ENCODE measurements at places on chromosomes 12 and 14.
A peak's percentile ranks its signal among the peaks of the same experiment; 100 is the strongest.

DNA sequence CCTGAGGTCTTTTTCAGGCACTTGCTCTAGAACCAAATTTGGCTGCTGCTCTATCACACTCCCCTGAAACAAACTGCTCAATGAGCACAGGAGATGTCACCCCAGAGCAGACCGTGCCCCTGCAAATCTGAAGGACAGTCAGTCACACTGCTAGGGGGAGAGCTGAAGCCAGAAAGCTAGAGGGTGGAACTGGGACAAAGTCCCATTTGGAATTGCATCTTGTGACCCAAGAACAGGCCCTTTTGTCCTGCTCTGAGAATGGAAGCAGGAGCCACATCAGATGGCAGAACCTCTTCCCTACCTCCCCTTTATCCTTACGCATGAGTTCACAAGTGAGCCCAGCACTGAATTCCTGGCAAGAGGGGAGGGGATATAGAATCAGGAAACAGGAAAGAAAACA, 64.7 kb downstream of the MAP3K9 start:
- no peak for DNase-seq

DNA sequence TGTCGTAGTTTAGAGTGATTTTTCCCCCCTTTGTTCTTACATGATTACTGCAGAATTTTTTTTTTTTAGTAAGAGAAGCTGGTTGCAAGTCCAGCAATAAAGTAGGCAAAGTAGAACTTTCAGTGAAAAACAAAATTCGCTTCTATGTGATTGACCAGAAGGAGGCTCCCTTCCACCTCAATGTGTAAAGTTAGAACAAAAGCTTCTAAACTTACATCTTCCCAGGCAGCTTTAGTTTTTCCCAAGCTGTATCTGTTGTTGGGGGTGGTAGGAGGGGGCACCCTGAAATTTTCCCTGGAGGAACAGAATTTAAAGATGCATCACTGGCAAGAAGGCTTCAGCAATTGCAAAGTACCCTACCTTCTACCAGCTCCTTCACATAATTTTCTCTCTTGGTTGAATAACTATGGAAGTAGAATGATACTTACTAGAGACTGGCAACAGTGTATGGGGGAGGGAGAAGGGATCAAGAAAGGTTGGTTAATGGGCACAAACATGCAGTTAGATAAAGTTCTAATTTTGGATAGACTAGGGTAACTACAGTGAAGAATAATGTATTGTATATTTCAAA, 87.3 kb upstream of the E2F7 start:
- peak; percentile 47 for DNase-seq

- no peak for DNase-seq
Observed at GRCh38 chr14:78705989-78706388, 535.8 kb downstream of the NRXN3 start.

DNA sequence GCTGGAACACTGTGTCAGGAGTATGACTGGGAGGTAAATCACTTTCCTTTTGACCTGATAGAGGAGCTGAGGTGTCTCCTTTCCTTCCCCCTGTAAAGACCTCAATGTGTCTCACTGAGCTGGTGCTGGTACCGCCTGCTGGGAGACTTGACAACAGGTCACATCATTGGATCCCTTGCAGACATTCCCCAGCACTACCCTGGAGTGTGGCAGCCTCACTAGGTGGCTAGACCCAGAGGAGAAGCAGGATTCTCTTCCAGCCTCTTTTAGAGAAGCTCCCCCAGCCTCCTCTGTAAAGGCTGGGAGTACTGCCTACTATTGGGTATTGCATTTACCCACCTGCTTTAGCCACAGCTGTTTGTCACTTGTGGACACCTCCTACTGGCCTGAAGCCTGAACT, 223.9 kb downstream of the ADGRD1 start:
- no peak for DNase-seq

DNA sequence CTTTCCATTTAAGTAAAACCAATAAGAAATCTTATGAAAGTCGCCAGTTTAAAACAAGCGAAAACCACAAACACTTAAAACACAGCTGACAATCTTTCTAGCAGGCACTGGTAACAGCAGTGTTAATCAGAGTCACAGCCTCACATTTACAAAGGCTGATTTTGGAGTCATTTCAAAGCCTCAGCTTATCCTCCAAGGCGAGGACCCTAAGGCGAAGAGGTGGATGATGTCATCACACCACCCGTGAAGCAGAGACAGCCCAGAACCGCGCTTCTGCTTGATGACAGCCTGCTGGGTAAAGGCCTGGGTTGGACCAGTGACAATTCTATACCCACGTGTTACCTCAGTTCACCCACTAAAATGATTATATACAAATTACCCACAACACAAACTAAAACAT, 10.1 kb downstream of the GOLGA3 start:
- no peak for DNase-seq

DNA sequence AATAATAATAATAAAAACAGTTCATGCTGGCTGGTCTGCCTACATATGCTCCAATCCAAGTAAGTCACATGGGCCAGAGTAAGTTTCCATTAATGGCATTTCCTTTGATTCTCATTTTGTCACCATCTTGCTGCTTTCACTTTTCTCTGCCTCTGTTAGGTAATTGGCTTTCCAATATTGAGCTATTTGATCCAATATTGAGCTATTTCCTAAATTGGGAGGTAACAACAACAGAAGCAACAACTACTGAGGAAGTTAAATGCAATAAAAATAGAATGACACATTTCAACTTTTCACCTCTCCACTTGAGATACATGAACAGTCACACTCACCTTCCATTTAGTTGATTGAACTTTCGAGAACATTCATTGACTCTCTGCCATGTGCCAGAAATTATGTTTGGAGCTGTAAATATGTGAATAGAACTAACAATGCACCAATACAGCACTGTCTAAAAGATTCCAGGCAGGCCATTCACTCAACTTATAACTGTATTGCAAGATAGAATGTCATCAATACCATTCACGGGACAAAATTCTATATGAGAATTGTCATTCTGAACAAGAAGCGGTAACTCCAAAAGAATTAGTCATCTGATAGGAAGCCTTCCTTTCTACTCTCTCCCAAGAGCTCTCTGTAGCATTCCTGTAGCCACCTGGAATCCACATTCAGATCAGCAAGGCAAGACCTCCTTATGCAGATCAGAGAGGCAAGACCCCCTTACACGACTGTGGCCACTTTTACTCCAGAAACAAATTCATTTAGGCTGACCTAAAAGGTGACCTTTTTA, 136.4 kb downstream of the PHLDA1 start:
- no peak for DNase-seq

DNA sequence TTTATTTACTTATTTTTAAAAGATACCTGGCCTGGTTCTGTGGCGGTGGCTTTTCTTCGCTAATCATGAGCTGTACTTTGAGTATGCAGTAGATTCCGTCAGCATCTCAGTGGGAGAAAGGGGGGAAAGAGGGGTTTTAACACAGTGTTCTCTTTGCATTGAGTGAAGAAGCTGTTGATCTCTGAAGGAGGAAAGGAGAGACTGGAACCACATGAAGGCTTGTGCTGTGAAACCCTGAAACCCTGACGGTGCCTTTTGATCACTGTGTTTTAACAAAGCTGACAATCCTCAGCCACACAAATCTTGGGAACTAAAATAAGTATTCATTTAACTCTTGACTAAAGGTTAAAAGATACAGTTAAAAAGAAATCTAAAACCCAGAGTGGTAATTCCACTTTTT, 250.1 kb downstream of the FBXL14 start:
- no peak for DNase-seq

DNA sequence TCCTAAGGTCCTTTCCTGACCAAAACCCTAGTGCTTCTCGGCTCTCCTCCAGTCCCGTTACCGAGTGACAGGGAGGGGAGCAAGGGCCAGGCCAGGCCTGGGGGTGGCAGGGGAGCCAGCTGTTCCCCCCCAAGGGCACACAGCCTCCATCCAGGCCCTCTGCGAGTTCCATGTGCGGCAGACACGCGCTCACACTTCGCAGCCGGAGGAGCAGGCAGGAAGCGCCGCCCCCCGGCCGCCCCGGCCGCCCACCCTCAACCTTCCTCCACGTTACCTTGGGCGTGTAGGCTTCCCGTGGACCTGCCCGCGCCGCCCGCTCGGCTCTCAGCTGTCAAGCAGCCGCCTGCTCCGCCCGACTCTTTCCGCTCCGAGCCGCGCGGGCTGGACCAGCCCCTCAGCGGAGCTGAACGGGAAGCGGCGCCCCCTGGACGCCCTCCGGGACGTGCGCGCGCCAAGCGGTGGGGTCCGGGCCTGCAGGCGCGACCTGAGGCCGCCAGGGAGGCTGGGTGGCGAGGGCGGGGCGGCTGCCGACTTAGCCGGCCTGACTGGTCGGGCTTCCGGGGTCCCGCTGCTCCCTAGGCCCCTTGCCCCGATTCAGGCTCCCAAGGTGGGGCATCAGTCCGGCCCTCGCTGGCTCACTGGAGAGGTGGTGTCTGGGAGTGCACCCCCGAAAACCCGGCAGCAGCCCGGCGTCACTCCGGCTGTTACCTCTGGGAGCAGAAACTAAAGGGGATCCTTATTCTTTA, at the start of gene CRACR2A:
TSS of gene CRACR2A (minus strand) at position 369 of the 746 bp plus-strand sequence. CDS start 56,110 bp downstream, outside the sequence.
- peak; percentile 59 for DNase-seq

GRCh38 chr14:65228956-65229747, 126.8 kb upstream of the MAX start:
- DNase-seq: no peak

GRCh38 chr14:68976160-68977067, 2.7 kb downstream of the ACTN1 start:
- no peak for DNase-seq

DNA sequence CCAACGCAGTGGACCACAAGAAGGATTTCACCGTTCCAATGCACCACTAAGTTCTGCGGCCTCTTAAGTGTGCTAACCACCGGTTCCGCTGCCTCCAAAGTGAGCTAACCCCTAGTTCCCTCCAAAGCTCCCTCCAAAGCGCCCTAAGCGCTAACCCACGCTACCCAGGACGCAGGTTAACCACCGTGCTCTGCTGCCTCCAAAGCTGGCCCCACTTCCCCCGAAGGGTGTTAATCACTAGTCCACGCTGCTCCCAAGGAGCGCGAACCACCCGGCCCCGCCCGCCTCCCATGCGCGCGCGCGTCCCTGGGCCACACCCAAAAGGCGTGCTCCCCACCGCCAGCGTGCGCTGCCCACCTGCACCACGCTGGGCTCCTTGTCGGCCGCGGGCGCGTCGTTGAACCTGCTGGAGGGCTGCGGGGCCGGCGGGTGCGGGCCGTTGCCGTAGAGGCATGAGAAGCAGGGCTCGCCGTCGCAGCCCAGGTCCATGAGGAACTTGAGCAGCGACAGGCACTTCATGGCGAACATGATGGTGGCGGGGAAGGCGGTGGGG, 11.7 kb downstream of the FAM181A start:
- DNase-seq: no peak

DNA sequence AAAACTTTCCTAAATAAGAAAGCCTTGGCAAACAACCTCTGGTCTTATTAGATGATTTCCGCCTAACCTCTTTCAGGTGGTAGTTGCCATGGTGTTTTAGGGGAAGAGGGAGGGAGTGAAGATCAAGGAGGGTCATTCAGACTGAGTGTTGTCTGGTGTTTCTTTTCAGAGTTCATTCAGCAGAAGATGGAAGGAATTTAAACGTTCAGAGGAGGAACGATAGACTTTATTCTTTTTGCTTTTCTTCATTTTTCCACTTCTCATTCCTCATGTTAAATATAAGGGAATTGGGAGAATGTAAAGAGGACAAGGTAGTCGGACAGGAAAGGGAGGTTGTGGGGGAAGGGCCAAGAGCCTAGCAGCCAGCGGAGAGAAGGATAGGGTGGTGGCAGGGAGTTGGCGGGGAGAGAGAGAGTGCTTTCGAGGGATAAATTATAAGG, 17.4 kb upstream of the SALL2 start:
- DNase-seq: no peak

DNA sequence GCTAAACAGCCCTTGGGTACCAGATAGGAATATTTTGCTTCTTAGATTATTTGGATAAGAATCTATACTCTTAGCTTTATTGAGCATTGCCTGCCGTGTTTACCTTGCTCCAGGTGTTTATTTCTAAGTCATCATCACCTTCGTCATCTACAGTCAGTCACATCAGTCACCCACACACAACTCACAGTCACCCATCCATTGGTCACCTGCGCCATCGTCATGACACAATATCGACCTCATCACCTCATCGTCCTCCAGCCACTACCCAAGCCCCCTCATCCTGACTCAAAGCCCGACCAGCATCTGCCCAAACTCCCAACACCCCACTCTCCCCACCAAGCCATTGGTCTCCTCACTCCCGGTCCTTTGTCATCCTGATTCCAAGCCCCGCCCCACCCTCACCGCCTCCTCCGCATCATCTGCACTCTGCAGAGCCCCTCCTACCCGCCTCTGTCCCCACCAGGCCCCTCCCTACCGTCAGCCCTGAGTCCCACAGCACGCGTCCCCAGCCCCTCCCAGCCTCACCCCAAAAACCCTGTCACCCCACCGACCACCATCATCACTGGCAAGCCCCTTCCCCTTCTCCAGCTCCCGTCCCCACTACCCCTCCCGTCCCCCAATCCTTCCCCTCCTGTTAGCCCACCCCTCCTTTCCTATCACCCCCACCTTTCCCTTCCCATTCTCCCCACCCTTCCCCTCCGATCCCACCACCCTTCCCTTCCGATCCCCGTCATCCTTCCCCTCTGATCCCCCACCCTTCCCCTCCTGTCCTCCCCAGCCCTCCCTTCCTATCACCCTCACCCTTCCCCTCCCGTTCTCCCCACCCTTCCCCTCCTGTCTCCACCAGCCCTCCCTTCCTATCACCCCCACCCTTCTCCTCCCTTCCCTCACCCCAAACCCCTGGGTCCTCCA, 9.8 kb downstream of the DLK1 start:
- no peak for DNase-seq

DNA sequence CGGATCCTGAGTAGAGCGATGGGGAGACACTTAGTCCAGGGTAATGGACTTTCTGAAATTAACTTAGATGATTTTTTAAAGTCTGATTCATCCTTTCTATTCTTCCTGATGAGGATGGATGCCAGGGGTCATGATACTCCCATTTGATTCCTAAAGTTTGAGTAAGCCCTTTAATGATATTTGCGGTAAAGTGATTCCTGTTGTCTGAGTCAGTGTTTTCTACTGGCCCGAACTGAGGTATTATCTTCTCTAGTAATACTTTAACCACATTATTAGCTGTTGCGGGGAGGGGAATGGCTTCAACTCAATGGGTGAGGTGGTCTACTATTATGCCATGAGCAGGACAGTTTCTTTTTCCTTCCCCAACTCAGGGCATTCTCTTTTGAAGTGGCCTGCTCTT, 111.6 kb downstream of the RIN3 start:
- no peak for DNase-seq

- DNase-seq: no peak
Observed at GRCh38 chr12:26092346-26093105, 32.3 kb downstream of the BHLHE41 start.

DNA sequence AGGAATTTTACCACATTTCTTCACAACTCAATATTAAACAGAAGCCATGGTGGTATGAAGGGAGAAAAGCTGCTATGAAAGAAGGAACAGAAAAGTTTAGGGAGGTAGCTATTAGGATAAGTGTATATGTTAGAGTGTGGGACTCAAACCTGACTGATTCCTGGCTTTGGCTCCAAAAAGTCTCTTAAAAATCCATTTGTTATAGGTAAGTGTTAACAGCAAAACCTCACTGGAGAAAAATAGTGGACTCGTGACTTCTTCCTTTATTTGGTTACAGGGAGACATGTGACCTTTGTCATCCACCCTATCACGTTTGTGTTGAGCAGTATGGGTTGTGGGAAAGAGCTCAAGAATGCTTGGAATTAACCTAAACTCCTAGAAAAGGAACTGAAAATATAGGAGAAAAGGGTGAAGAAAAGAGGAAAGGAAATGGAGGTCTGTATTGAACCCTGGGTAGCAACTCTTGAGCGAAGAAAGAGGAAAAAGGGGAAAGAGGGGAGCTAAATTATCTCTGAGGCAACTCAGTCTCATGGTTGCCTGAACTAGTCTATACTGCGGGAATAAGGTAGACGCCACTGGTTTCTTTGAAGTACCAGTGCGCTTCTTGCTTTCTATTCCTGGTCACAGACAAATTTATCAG, 3.6 kb upstream of the EID3 start:
- no peak for DNase-seq

- no peak for DNase-seq
Observed at GRCh38 chr12:116172224-116172849, 105.2 kb downstream of the MED13L start.
